ENCODE measurements at places on chromosomes 3 and 15.

DNA sequence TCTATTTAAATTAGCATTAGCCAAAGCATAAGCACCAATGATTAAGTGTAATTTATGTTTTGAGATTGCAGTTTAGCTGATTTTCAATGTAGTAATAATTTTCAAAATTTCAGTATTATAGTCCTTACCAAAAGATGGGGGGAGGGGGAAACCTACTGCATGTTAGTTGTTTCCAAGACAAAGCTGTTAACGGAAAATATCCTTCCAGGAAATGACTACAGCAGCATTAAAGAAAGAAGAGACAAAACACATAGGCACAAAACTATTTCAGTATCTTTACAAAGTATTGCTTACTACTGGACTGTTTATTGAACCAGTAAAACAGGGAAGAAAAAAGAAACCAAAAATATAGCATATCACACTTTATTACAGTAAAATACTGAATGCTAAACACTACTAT lies 10.5 kb downstream of the BNIP2 start:
- H3K36me3 ChIP-seq: peaks cover 85% of the 10 kb centered on the region
- no peak overlapping the region for H3K4me3 ChIP-seq
- H3K4me1 ChIP-seq: no peaks in the 10 kb centered on the region

DNA sequence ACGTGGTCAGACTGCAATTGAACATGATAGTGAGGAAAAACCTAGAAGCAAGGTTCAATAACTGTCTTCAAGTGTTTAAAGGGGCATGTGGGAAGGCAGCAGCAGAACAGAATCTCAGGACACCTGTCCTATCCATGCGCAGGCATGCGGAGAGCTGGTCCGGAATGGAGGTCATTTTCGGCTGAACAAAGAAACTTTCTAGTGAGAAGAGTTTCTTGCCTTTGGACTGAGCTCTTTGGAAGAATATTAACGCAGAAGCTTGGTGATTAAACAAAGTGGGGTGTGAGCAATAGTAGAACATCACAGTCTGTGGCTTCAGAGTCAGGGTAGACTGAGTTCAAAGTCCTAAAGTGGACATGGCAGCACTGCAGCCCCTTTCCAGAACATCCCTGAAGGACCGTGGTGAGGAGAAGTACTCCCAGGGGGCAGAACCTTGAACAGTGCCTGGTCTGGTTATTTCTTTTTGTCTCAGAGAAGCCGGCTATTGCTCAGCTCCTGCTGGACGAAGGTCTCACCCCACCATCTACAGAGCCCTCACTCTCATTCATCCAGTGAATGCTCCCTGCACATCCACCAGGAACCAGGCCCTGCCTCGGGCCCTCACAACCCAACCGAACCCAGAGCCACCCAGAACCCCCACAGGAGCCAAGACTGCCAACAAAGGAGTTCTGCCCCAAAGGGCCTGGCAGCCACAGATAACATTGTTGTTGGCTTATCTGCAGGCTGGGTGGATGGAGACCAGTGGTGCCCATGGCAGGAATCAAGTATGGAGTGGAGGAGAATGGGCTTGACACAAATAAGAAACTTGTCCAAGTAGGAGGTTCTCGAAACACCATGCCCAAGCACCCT lies 2.8 kb upstream of the SSUH2 start:
- H3K36me3 ChIP-seq: peaks cover 2% of the 10 kb centered on the region
- no peak for DNase-seq
- no peaks in the 10 kb centered on the region for H3K4me1 ChIP-seq
- H3K27me3 ChIP-seq: peaks cover 56% of the 10 kb centered on the region
- no peak overlapping the region for H3K27ac ChIP-seq
- H3K4me3 ChIP-seq: no peak overlapping the region

GRCh38 chr15:85178308-85178707 lies 196.7 kb downstream of the PDE8A start:
- H3K4me3 ChIP-seq: no peak overlapping the region
- no peaks in the 10 kb centered on the region for H3K4me1 ChIP-seq
- no peaks in the 10 kb centered on the region for H3K36me3 ChIP-seq
- no peak for DNase-seq
- peaks cover 36% of the 10 kb centered on the region for H3K27me3 ChIP-seq

DNA sequence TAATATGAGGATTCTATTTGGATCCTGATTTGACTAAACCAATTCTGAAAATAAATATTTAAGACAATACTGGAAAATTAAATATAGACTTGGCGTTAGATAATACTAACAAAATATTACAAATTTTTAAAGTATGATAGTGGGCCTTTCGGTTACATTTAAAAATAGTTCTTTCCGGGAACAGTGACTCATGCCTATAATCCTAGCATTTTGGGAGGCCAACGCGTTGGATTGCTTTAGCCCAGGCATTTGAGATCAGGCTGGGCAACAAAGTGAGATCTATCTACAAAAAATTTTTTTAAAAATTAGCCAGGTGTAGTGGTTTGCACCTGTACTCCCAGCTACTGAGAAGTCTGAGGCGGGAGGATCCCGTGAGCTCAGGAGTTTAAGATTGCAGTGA lies 30.3 kb upstream of the GADL1 start:
- H3K4me1 ChIP-seq: no peaks in the 10 kb centered on the region
- no peak overlapping the region for H3K4me3 ChIP-seq
- H3K27ac ChIP-seq: no peak overlapping the region

DNA sequence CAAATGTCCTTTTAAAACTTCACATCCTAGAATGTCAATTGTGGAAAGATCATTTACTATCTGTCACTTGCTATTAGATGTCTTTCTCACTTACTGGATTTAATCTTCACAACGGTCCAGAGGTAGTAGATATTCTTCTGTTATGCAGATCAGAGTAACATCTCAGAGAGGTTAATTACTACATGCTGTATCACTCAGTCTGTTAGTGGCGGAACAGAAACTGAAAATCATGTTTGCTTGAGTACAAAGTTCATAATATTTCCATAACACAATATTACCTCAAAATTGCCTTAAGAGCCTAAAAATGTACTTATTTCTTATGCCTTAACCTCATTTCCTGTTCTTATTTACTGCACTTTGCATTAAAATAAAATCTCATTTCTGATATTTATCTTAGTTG lies 28.6 kb upstream of the GPR149 start:
- no peaks in the 10 kb centered on the region for H3K4me1 ChIP-seq
- no peaks in the 10 kb centered on the region for H3K27me3 ChIP-seq
- H3K36me3 ChIP-seq: no peaks in the 10 kb centered on the region

GRCh38 chr3:152402695-152403451 lies 134.1 kb downstream of the MBNL1 start:
- peak; percentile 23 for DNase-seq
- H3K4me1 ChIP-seq: peaks cover 74% of the 10 kb centered on the region
- H3K27me3 ChIP-seq: no peaks in the 10 kb centered on the region
- H3K27ac ChIP-seq: peak overlapping the region; percentile 84

DNA sequence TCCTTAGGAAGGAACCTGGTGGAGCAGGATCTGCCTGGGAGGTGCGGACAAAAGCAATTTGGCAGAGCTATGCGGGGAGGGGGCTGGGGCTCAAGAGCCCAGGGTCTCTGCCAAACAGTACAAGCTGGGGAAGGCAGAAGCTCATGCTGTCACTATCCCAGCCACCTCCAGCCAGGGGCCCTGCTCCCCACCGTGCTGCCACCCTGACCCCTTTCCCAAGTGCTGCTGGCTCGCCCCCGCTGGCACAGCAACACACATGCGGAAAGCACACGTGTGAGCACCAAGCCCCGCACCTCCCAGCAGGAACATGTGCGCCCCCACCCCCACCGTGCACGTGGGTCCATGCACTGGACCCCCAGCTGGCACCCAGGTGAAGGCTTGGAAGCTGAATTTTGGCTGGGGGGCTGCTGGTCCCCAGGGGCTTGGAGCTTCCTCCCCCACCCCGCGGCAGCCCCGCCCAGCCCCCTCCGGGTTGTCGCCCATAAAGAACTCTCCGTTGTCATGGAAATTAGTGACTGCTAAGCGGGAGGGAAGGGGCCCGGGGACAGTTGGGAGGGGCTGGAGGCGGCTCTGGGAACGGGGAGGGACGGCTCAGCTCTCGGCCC lies 742 bp downstream of the CAMKV start:
- H3K4me1 ChIP-seq: no peaks in the 10 kb centered on the region
- no peak overlapping the region for H3K27ac ChIP-seq
- peak overlapping the region; percentile 43 for H3K4me3 ChIP-seq
- no peak for DNase-seq
- no peaks in the 10 kb centered on the region for H3K36me3 ChIP-seq

- no peaks in the 10 kb centered on the region for H3K4me1 ChIP-seq
- no peak for DNase-seq
- H3K4me3 ChIP-seq: no peak overlapping the region
- H3K27ac ChIP-seq: no peak overlapping the region
- H3K27me3 ChIP-seq: peaks cover 25% of the 10 kb centered on the region
These were observed 226.9 kb upstream of the CHRNA7 start for GRCh38 chr15:31803388-31803884.

GRCh38 chr3:136653628-136654027 lies 98.5 kb downstream of the STAG1 start:
- H3K4me3 ChIP-seq: no peak overlapping the region
- DNase-seq: no peak
- H3K4me1 ChIP-seq: peaks cover 24% of the 10 kb centered on the region
- no peaks in the 10 kb centered on the region for H3K27me3 ChIP-seq

DNA sequence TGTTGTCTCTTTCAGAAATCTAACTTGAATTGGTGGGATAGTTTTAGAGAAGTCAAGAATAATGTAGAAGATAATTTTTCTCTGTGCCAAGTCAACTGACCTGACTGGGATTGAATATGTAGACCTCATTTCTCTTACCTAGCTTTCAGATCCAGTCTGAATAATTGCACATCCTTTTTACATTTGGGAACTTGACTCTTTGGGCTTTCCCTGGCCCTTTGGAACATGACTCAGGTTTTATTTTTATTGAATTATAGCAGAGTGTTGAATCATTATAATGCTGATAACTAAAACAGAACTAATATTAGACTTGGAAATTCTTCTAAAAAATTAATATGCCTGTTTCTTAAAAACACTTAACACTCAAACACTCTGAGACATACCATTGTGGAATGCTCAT lies 76.5 kb downstream of the PFN2 start:
- no peak overlapping the region for H3K4me3 ChIP-seq
- no peaks in the 10 kb centered on the region for H3K27me3 ChIP-seq
- H3K27ac ChIP-seq: no peak overlapping the region

DNA sequence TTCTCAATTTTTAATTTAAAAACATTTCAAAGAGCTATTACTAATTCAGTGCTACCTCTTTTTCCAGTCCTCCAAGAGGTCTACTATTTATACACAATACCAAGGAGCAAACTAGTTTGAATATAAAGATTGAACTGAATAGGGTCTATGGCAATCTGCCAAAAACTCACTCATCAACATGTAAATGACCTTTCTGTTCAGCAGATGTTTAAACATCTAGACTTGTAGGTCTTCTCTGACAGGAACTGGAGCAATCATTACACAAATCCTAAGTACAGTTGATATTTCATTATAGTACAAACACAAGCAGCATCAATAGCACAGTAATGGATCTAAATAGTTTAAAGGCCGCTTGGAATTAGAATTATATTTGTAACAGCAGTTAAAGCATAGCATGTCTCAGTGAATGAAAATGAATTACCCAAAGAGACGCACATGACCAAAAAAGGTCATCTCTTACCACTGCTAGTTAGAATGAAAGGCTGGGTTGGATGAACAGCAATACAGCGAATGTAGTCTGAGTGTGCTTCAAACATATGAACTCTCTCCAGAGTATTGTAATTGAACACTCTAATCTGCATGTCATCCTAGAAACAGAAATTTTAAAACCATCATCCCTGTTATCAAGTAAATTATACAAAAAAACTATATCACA lies 10.7 kb downstream of the COPB2 start:
- no peak overlapping the region for H3K4me3 ChIP-seq
- no peak overlapping the region for H3K27ac ChIP-seq
- H3K36me3 ChIP-seq: peaks cover 55% of the 10 kb centered on the region
- DNase-seq: no peak

DNA sequence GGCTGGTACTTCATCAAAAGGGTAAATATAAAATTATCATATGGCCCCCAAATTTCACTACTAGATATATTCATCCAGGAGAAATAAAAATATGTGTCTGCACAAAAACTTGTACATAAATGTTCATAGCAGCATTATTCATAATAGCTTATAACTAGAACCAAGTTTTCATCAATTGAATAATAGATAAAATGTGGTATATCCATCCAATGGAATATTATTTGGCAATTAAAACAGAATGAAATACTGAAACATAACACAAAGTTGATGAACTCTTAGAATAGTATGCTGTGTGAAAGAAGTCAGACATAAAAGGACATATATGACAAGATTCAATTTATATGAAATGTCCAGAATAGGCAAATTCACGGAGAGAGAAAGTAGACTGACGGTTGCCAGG lies 389.3 kb upstream of the ADAMTS9 start:
- no peaks in the 10 kb centered on the region for H3K4me1 ChIP-seq
- no peak overlapping the region for H3K4me3 ChIP-seq
- no peak for DNase-seq
- no peaks in the 10 kb centered on the region for H3K36me3 ChIP-seq
- no peak overlapping the region for H3K27ac ChIP-seq

DNA sequence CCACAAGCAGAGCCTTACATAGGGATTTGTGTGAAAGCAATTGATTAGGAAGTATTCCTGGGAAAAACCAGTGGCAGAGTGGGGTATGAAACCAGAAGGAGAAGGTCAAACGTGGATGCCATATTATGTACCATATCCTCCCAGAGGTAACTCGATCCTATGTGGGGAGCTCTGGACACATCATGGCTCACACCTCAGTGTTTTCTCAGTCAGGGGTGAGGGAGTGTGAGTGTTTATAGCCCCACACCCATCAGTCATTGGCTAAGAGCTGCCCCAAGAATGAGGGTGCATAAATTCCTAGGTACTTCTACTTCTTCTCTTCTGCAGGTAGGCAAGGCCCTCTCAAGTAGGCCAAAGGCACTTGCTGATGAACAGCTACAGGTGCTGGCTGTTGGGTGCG lies 28.2 kb upstream of the PDZRN3 start:
- DNase-seq: no peak
- no peaks in the 10 kb centered on the region for H3K36me3 ChIP-seq
- no peaks in the 10 kb centered on the region for H3K27me3 ChIP-seq
- no peaks in the 10 kb centered on the region for H3K4me1 ChIP-seq
- H3K4me3 ChIP-seq: no peak overlapping the region

- no peaks in the 10 kb centered on the region for H3K36me3 ChIP-seq
- no peak for DNase-seq
- H3K4me1 ChIP-seq: no peaks in the 10 kb centered on the region
- no peak overlapping the region for H3K4me3 ChIP-seq
These were observed 235.4 kb downstream of the PYDC2 start for GRCh38 chr3:191696348-191696747.

DNA sequence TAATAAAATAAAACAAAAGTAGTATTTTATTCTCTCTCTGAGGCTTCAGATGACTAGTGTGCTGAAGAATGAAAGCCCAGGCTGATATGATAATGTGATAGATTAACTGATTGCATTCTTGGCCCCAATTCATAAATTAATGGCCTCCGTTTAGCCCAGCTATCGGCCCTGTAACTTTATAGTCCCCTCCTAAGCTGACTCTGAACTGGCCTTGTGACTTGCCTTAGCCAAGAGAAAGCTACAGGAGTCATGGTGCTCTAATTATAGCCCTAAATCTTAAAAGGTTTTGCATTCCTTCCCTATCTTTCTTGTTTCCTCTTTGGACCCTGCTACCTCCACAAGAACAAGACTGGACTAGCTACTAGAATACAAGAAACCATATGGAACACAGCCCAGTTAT lies 123.2 kb upstream of the EPHA3 start:
- no peaks in the 10 kb centered on the region for H3K4me1 ChIP-seq
- no peaks in the 10 kb centered on the region for H3K27me3 ChIP-seq
- no peaks in the 10 kb centered on the region for H3K36me3 ChIP-seq
- H3K4me3 ChIP-seq: no peak overlapping the region
- H3K27ac ChIP-seq: no peak overlapping the region

GRCh38 chr15:29749365-29750086 lies 72.7 kb downstream of the TJP1 start:
- H3K27me3 ChIP-seq: peaks cover 21% of the 10 kb centered on the region
- H3K36me3 ChIP-seq: no peaks in the 10 kb centered on the region
- no peaks in the 10 kb centered on the region for H3K4me1 ChIP-seq
- DNase-seq: no peak
- no peak overlapping the region for H3K27ac ChIP-seq
